NCI-H1417 (cell line): ENCODE measurements at places on chromosomes 16 and 17.
A peak's percentile ranks its signal among the peaks of the same experiment; 100 is the strongest.

DNA sequence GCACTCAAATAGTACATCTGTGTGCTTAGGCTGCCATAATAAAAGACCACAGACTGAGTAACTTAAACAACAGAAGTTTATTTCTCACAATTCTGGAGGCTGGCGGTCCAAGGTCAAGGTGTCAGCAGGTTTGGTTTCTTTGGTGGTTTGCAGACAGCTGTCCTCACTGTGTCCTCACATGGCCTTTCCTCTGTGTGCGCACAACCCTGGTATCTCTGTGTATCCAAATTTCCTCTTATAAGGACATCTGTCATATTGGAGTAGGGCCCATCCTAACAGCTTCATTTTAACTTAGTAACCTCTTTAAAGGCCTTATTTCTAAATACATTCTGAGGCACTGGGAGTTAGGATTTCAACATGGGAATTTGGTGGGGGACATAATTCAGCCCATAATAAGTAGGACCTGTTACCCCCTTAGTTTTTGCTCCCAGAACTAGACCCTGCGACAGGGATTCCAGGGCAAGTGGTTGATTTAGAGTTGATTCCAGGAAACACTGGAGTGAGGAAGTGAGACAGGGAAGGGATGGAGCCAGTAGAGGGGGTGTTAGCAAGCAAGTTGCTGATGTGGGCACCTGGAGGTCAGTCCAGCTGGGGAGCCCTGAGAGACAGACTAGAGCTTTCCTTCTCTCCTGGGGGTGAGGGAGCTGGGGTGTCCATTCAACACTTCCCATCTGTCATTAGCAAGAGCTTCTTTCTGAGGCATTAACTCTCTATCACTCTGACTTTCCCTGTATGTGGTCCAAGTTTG, 10.9 kb upstream of the ALKBH5 start:
- DNase-seq = no peak

DNA sequence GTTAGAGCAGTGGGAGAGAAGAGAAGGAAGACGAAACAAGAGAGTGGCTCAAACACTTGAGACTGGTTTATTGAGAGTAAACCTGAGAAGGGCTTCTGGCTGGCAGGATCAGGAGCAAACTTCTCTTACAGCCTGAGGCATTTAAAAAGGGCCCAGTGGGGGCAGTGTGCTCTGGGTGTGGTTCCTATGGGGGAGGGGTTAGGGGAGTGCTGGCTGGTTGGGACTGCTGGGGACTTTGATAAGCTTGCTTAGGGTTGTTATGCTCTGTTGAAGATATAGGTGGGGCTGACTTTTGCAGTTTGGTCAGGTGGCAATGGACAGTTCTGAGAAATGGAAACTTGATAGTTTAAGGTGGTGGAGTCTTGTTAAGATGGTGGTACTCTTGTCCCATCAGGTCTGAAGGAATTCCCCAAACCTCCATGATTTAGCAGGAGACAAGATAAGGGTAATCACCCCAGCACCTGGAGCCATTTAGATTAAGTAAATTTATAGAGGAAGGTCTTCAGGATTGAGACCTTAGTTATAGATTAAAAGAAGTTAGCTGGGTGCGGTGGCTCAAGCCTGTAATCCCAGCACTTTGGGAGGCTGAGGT, 79.3 kb downstream of the EMP2 start:
- no peak for DNase-seq

DNA sequence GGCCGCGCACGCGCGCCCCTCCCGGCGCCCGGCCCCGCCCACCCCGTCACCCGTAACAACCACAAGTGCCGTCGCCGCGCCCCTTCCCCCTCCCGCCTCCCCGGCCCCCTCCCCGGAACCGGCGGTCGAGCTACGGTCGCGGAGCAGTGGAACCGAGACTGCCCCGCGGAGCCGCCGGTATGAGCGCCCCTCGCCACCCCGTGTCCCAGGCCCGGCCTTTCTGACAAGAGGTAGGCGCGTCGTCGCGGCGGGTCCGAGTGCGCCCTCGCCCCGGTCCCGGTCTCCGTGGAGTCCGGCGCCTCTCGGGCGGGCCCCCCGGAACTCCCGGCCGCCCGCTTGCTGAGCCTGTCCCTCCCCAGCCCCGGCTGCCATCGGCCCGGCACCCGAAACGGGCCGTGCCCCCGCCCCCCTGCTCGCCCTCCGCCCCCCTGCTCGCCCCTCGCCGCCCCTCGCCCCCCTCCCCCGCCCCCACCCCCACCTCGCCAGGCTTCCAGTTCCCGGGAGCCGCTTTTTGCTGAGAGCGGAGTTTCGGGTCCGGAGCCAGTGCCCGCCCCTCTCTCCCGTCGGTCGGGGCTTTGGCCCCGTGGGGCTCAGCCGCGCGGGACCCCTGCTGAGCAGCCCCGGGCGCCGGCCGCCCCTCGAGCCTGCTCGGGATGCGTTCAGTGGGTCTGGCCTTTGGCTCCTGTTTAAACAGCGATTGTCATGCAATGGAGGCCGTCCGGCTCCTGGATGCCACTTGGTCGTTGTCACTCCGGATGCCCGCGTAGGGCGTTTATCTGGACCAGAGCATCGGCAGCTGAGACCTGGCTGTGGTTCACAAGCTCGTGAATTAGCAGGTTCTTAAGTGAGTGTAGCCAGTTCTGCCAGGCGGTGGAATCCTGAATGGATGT, at the start of gene SEC14L1:
SEC14L1 (plus strand) TSS at position 92 of the 890 bp plus-strand sequence. CDS start 2,628 bp downstream, outside the sequence.
- peak; percentile 44 for DNase-seq

- DNase-seq = no peak
Observed at GRCh38 chr17:6506679-6507231, 49.6 kb downstream of the PITPNM3 start.

GRCh38 chr16:10663744-10664143, 31.0 kb downstream of the TEKT5 start:
- no peak for DNase-seq

GRCh38 chr16:28100810-28101532, 37.5 kb upstream of the GSG1L start:
- DNase-seq = no peak

DNA sequence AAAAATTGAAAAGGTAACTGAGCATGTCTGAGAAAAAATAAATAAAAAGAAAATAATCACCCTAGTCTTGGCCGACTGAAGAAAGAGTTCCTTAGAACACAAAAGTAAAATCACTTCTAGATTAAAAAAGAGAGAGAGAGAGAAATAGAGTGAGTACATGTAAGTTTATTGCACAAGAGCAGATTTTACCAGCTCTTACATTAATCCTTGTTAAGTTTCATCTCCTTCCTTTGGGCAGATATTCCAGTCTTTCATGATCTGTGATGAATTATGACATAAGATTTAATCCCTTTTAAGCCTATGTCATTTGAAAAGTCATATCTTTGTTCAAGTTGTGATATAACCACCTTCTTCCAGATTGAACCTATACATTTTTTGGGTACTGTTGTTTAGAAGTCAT, 54.8 kb downstream of the NFAT5 start:
- DNase-seq = no peak
